ENCODE measurements at places on chromosomes 2 and 18. TPM values are rescaled to one million over a fixed set of nuclear protein-coding genes. Genes with fewer than 3 reads are reported as not detected.

The RETSAT gene
- 61.6 TPM for total RNA-seq

- DNase-seq = peak; percentile 3
Measured at GRCh38 chr2:64052463-64053241, 33.4 kb upstream of the VPS54 start.

DNA sequence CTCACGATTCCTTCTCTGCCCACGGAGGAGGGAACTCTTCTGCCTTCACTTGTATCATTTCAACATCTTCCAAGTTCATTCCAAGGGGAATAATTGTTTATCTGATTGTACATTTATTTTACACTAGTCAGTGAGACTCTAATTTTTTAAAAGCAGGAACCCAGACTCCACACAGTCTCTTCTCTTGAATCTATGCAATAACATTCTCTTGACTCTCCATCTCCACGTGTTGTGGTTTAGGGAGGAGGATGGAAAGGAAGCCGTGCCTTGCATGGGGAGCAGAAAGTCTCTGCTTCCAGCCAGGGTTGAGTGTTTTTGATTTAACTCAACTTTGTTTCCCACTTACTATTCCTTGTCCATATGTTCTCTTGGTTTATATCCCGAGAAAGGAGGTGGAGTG is 131.1 kb upstream of the RIOK3 start:
- no peak for DNase-seq

DNA sequence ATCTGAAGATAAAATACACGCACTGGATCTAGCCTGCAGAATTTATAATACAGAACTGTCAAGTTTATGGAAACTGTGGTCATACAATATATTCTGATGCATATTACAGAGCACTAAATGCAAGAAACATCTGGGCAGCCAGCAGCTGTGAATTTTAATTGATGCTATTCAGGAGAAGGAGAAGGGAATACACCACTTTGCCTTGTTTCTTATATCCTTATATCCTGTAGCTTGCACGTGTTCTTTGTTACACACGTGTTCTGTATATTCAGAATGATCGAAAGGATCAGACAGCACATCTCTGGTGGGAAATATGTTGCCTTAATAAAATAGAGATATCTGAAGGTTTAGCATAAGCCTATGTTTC is 335.8 kb downstream of the AGPS start:
- DNase-seq = no peak

GRCh38 chr2:240374085-240374907 is 61.2 kb upstream of the GPC1 start:
- DNase-seq = peak; percentile 95

- no peak for DNase-seq
Measured at GRCh38 chr2:101630224-101630949, 67.1 kb upstream of the MAP4K4 start.

GRCh38 chr2:60555066-60555782 is 1.8 kb upstream of the BCL11A start:
- peak; percentile 75 for DNase-seq

GRCh38 chr2:199378948-199379650 is 78.6 kb downstream of the SATB2 start:
- DNase-seq = peak; percentile 64

The MROH2A gene
- not detected for total RNA-seq

The CYP27A1 gene
- total RNA-seq = 40.6 TPM

DNA sequence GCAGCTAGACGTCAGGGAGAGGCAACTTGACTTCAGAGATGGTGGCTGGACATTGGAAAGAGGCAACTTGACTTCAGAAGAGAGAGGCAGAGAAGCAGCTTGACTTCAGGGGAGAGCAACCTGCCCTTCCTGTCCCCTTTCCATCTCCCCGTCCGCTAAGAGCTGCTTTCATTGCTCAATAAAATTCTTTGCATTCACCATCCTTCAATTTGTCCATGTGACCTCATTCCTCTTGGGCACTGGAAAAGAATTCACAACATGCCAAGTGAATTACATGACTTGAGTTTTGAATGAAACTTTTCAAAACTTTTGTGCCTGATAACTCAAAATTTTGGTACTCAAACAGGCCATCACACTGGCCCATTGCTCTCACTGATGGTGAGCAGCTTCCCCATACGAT is 158.9 kb downstream of the DPP4 start:
- peak; percentile 39 for DNase-seq

The LPIN2 gene
- 36.7 TPM for total RNA-seq

DNA sequence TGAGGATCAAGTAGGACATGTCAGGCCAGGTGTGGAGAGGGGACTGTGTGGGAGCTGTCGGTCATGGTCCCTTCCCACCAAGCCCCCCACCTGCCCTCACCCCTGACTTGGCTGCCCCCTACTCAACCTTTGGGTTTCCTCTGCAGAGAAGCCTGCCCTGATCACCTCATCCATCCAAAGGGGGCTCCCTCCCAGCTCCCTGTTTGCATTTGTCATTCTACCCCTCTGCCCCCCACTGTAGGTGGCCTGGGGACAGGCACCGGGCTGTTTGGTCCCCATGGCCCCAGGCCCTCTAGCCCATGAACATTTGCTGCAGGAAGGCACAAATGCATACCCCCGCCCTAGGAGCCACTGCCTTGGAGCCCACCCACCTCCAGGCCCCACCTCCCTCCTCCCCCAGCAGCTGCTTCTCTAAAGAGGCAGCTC is 115.0 kb downstream of the SMAD7 start:
- DNase-seq = no peak

The CSRNP3 gene
- 0.66 TPM for total RNA-seq

DNA sequence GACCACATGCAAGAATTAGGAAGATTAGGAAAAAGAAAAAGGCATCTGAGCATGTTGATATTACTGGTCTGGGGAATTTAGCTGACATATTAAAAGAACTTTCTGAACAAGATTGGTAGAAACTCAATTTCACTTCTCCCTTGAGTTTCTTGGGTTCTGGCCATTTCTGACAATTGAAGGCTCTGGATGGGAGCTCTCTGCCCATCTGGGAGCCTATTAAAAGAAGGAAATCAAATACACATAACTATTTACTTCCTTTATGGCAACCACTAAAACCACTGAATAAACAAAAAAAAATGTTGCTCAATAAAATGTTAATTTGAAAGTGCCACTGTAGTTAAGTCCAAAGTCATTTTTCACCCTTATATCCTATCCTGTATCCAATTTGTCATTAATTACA is 216.8 kb upstream of the HNMT start:
- DNase-seq = no peak

GRCh38 chr2:112593736-112594135 is 9.3 kb downstream of the CHCHD5 start:
- no peak for DNase-seq

The C2orf80 gene
- not detected for total RNA-seq

The OTOF gene
- total RNA-seq = not detected

GRCh38 chr2:213246497-213247281 is 37.6 kb upstream of the SPAG16 start:
- DNase-seq = peak; percentile 47

The LBH gene
- total RNA-seq = 351 TPM

- no peak for DNase-seq
Measured at GRCh38 chr2:237670641-237671040, 43.3 kb downstream of the LRRFIP1 start.

DNA sequence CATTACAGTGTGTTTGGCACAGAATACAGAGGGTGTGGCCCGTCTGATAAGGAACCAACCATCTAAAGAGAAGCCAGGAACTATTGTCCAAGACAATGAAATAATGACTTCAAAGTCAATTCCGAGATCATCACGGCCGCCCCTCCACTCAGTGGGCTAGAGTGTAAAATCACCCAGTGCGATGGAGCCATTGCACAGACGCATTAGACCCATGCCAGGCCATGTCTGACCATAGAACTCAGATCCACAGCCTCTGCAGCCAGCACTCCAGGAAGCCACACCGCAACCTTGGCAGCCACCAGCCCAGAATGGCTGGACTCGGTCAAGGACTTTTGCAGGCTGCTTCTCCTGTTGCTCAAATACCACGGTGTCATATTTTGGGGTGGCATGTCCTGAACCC is 835.7 kb downstream of the DCDC2C start:
- DNase-seq = no peak

The UGT1A7 gene
- total RNA-seq = not detected

DNA sequence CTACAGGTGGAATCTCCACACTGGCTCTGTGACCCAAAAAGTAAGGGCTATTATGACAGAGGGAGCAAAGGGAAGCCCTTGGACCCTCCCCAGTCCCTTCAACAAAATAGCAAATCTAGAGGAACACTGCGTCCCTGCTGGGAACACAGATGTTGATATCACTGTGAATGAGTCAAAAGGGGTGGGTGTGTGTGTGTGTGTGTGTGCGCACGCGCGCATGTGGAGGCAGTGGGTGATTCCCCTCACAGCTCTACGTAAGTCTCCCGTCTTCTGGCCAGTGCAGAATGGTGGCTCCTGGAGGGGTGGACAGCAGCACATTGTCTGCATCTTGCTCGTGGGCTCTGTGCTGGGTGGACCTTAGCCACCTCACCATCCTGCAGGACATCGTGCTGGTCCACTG is 7.8 kb upstream of the C2orf72 start:
- DNase-seq = no peak
